Esophagus mucosa (tissue), 1 donor: ENCODE measurements at places on chromosomes 11 and 22. TPM values are rescaled to one million over a fixed set of nuclear protein-coding genes. Genes with fewer than 3 reads are reported as not detected.

SMTNL1 gene
- total RNA-seq, result not detected

MFRP gene
- not detected for total RNA-seq

ZMAT5 gene
- 21.1 TPM for total RNA-seq

CD248 gene
- total RNA-seq, result 4.0 TPM

HBG2 gene
- not detected for total RNA-seq

KDM4D gene
- 0.32 TPM for total RNA-seq

TMPRSS4 gene
- total RNA-seq, result 208 TPM

OR51E1 gene
- total RNA-seq, result not detected

RPS19BP1 gene
- total RNA-seq, result 40.7 TPM

MPEG1 gene
- total RNA-seq, result 1.8 TPM

RASL10A gene
- total RNA-seq, result 0.88 TPM

HBE1 gene
- not detected for total RNA-seq

CHCHD10 gene
- total RNA-seq, result 124 TPM

CD6 gene
- 0.80 TPM for total RNA-seq
